HuH-7 (cell line): ENCODE measurements at places on chromosomes 7 and 10.

GRCh38 chr7:139758388-139758787, 19.4 kb downstream of the HIPK2 start:
- DNase-seq: no peak

DNA sequence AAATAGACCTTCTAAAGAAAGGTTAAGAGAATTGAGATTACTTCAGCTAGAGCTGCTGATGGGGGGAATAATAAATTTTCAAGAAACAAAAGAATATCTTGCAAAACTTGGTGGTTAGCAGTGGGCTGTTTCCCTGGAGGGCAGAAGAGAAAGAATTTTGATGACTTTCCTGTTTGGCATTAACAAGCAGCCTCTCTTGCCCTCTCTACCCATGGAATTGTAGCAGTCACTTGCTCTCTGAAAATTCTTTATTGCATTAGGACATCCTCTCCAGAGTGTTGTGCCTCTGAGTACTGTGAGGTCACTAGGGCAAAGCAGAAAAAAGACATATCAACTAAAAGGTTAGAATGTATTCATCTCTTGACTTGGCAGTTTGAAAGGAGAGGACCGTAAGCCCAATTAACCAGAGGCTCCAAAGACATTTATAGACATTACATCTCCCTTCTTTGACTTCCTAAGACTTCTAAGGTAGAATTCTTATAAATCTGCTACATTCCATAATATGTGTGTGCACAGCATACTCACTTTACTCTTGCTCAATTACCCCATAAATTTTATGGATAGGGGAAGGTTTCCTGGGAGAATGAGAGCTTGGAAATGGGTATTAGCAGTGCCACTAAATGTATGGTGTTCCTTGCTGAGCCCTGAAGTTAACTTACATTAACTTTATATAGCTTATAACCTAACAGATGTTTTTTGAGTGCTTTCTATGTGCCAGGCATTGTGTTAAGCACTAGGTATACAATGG, 215.3 kb downstream of the KIF20B start:
- DNase-seq: no peak

DNA sequence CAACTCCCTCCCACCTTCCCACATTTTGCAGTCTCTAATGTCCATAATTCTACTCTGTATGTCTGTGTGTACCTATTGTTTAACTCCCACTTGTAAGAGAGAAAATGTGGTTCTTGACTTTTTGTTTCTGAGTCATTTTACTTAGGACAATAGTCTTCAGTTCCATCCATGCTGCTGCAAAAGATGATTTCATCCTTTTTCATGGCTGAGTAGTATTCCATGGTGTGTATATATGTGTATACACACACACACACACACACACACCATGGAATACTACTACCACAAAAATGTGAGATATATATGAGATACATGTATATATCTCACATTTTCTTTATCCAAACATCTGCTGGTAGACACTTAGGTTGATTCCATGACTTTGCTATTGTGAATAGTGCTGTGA, 182.1 kb upstream of the GALNT17 start:
- DNase-seq: no peak

DNA sequence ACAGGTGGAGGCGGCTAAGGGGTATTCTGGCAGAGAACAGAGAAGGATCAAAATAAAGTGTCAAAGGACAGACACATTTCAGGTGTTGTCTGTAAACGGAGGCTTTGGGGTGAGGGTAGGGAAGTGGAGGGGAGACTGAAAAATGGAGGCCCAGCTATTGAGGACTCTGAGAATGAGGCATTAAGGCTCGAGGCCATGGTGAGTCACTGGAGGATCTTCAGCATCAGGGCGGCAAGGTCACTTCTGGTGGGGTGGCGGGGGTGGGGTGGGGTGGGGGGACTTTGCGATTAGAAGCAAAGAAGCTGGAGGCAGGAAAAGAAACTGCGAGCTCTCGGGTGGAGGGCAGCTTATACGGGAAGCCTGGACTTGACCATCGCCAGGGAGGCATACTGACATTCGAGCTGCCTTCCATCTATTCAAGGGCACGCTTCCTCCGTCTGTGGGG, 58.4 kb upstream of the PCGF5 start:
- DNase-seq: no peak

DNA sequence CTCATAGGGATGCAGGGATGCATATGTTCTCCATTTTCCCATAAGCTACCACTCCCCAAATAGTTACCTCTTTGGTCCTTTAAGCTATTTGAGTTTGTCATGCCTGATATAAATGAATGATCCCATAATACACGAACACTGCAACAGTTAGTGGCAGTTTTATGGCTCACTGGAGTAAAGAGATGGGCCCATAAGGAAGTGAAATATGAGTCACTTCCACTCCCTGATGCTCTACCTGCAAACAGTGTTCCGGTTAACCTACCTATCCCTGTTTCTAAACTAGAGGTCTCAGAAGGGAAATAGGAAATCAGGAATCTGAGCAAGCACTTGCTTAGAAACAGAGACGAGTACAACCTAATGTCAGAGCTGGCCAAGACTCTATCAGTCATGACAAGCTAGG, 71.7 kb downstream of the CALD1 start:
- DNase-seq: no peak

DNA sequence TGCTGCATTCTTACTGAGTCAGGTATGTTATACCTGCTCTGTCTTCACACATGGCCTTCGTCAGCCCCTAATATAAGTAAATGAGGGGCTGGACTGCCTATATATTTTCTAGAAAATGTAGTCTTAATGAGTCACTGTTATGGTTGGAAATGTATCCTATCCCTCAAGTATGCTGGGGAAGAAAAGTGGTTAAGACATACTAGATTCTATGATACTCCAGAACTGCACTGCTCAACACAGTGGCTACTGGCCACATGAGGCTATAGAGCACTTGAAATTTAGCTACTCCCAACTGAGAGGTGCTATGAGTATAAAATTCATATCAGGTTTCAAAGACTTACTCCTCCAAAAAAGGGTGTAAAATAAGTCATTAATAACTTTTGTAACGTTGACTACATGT, 104.3 kb upstream of the STEAP1B start:
- no peak for DNase-seq

DNA sequence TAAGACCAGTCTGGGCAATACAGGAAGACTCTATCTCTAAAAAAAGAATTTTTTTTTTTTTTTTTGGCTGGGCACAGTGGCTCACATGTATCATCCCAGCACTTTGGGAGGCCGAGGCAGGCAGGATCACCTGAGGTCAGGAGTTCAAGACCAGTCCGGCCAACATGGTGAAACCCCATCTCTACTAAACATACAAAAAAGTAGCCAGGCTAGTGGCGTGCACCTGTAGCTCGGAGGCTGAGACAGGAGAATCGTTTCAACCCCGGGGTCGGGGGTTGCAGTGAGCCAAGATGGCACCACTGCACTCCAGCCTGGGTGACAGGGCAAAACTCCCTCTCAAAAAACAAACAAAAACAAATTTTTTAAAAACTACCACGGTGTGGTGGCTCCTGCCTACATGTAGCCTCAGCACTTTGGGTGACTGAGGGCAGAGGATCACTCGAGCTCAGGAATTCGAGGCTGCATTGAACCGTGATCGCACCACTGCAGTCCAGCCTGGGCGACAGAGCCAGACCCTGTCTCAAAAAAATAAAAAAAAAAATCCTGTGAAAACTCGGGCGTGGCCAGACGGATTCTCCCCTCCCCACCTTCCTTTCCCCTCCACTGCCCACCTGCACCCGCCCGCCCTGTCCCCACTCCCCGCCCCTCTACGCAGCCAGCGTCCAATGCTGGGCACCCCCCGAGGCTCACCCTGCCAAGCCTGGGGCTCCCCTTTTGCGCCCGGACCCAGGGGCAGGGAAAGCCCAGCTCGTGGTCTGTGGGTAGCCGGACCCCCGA, 745 bp upstream of the ORAI2 start:
- no peak for DNase-seq
